GM12878 (cell line): ENCODE measurements at places on chromosomes 2 and 18.

DNA sequence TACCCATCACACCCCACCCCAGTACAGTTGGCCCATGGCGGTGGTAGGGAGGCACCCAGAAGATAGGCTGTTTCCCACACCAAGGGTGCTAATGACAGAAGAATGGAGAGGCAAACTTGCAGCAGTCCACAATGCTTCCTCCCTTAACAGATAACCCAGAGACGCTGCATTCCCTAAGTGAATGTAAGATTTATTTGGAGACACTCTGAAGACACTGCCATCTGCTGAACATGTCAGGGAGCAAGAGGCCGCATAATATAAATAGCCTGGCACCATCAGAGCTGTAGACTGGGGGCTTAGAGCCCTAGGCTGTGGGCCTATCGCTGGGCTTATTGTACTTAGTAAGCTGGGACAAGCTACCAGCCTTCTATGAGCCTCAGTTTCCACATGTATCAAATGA lies 2.2 kb upstream of the IWS1 start:
- H3K4me1 ChIP-seq = no peaks in the 10 kb centered on the region
- H3K36me3 ChIP-seq = no peaks in the 10 kb centered on the region
- no peak overlapping the region for H3K4me3 ChIP-seq
- no peak overlapping the region for H3K27ac ChIP-seq
- DNase-seq = no peak

GRCh38 chr18:73881396-73881917 lies 266.2 kb downstream of the FBXO15 start:
- no peaks in the 10 kb centered on the region for H3K4me1 ChIP-seq
- no peak for DNase-seq
- no peaks in the 10 kb centered on the region for H3K27me3 ChIP-seq
- no peak overlapping the region for H3K4me3 ChIP-seq

DNA sequence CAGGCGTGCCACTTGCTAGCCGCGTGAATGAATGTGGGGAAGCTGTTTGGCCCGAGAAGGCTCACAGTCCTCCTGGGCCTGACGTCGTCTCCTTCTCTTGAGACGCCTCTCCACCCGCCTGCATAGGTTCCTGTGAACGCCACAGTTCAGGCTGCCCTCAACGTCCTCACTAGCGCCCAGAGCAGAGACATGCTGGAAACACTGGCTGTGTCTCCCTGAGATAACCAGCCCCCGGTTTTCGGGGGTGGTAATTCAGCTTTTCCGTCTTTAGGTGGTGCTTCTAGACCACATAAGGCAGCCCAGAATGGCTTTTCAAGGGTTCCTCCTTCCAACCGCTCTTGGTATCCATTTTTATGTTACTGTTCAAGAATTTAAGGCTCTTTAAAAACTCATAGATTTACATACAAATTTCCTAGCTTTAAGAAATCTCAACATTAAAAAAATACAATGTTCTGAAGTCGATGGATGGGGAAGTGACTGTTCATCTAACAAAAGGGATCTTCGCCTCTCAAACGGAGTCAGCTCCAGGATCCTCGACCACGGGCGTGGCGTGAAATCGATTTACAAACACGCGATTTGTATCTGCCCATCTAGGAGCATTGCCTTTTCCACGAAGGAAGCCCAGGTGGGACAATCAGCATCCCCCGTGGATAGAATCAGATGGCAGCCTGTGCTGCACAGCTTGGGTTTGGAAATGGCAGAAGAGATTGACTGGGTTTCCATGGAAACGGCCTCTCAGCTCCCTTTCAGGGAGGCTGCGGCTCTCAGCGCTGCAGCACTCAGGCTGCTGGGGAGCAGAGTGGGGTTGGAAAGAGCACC lies 110.6 kb upstream of the PXDN start:
- H3K27ac ChIP-seq = no peak overlapping the region
- peaks cover 3% of the 10 kb centered on the region for H3K27me3 ChIP-seq
- DNase-seq = no peak
- H3K4me1 ChIP-seq = no peaks in the 10 kb centered on the region
- no peak overlapping the region for H3K4me3 ChIP-seq

DNA sequence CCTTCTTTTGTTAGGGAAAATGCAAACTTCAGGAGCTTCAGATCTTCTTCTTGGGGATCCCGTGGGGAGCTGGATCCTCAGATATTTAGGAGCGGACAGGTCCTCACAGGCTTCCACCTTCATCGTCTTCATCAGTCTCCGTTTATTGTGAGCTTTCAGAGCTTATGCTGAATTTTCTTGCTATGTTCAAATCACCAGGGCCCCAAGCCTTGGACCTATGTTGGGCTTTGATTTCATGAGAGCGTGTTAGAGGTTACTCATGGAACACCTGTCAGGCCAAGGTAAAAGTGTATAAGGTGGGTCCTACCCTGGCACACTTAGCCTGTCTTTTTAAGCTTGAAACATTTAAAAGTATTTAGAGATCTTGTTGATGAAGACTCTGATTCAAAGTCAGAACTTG lies 212.9 kb downstream of the FAM210A start:
- no peak for DNase-seq
- no peaks in the 10 kb centered on the region for H3K36me3 ChIP-seq
- no peak overlapping the region for H3K27ac ChIP-seq
- no peaks in the 10 kb centered on the region for H3K4me1 ChIP-seq

GRCh38 chr2:84817239-84817655 lies 63.6 kb downstream of the TRABD2A start:
- peak; percentile 79 for DNase-seq
- no peak overlapping the region for H3K27ac ChIP-seq
- peak overlapping the region; percentile 19; the same call in 1 of the 2 replicates for H3K4me3 ChIP-seq
- peaks cover 14% of the 10 kb centered on the region for H3K4me1 ChIP-seq
- peaks cover 5% of the 10 kb centered on the region; the same call in 1 of the 2 replicates for H3K27me3 ChIP-seq

DNA sequence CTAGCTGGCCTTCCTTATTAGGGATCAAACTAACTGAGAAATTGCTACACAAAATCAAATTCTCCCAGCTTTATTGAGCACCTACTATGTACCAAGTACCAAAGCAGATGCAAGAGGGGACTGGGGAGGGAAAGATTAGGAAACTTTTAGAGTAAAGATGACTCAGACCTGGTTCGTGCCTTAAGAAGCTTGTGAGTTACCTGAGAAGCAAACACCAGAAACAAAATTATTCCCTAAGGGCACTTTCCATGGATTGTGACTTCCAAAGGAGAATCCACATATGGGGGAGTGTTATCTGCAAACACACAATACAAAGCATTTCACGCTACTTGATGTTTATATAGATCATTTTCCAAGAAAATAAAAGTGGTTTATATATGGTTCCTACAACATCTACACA lies 326.9 kb upstream of the HNRNPA3 start:
- H3K27ac ChIP-seq = no peak overlapping the region
- no peaks in the 10 kb centered on the region for H3K27me3 ChIP-seq
- no peak for DNase-seq
- H3K4me3 ChIP-seq = no peak overlapping the region
- no peaks in the 10 kb centered on the region for H3K4me1 ChIP-seq

GRCh38 chr2:44362207-44363015 lies 664 bp downstream of the CAMKMT start:
- no peaks in the 10 kb centered on the region for H3K36me3 ChIP-seq
- peak overlapping the region; percentile 100 for H3K27ac ChIP-seq
- peaks cover 10% of the 10 kb centered on the region for H3K4me1 ChIP-seq
- DNase-seq = peak; percentile 33

DNA sequence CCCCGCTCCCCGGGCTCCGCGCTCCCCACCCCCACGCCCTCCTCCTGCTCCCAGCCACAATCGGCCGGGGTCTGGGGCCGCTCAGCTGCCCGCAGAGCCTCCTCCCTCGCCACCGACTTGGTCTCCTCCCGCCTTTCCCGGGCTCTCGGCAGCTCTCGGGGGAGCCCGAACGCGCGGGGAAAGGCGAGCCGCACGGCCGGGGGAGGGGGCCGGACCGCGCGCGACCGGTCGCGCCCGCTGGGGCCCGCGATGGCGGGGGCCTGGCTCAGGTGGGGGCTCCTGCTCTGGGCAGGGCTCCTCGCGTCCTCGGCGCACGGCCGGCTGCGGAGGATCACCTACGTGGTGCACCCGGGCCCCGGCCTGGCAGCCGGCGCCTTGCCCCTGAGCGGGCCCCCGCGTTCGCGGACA lies 327 bp downstream of the LTBP1 start:
- no peak for DNase-seq
- H3K4me1 ChIP-seq = peaks cover 5% of the 10 kb centered on the region; the same call in 1 of the 2 replicates
- no peak overlapping the region for H3K27ac ChIP-seq

DNA sequence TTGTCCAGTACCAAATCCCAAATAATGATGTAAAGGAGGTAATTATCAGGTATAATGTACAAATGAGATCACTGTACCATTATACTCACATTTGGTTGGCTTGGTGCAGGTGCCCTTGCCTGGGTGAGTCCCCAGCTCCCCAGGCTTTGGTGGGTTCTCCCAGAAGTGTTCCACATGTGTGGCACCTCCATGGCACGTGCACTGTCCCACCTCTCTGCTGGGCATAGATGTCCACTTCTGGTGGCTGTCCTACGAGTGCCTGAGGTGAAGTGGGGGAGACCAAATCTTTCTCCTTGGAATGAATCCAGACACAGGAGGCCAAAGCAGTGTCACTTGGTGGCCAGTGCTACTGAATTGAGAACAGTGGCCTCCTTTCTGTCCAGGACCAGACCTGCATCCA lies 162.4 kb upstream of the SESTD1 start:
- no peak overlapping the region for H3K4me3 ChIP-seq
- no peaks in the 10 kb centered on the region for H3K36me3 ChIP-seq
- no peaks in the 10 kb centered on the region for H3K4me1 ChIP-seq
- DNase-seq = no peak

DNA sequence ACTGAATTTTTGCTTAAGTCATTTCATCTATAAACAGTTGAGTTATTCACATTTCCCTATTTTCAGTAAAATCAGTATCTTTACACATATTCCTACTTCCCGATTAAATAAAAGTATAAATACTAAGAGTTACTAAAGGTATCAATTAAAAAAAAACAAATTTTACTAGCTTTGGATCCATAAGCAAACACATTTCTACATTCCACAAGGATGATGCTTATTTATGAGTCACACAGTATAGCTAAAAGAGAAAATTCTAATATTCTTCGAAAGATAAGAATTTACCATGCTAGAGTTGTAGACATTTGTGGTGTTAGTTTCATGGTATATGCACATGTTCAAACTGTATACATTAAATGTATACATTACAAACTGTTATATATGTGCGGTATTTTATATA lies 23.7 kb downstream of the PGAP1 start:
- H3K27ac ChIP-seq = no peak overlapping the region
- H3K36me3 ChIP-seq = no peaks in the 10 kb centered on the region; the same call in 1 of the 2 replicates
- H3K27me3 ChIP-seq = no peaks in the 10 kb centered on the region
- no peak overlapping the region for H3K4me3 ChIP-seq
- H3K4me1 ChIP-seq = no peaks in the 10 kb centered on the region

DNA sequence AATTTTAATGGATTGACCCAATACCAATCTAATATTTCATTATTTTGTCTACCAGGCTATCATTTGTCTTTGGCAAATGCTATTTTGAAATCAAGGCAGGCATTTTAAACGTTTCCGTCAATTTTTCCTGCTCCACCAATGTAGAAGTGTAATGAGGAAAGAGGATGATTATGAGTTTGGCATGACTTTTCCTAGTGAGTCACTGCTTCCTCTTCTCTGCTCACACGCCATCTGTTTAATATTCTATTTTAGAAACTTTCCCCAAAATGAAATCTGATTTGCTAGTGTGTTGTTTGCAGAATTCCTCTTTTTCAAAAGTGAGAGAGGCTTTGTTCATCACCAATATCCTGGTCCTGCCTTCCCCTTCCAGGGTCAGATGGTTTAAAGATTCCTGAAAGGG lies 42.5 kb upstream of the PID1 start:
- H3K4me3 ChIP-seq = no peak overlapping the region
- H3K4me1 ChIP-seq = no peaks in the 10 kb centered on the region
- no peaks in the 10 kb centered on the region for H3K27me3 ChIP-seq

DNA sequence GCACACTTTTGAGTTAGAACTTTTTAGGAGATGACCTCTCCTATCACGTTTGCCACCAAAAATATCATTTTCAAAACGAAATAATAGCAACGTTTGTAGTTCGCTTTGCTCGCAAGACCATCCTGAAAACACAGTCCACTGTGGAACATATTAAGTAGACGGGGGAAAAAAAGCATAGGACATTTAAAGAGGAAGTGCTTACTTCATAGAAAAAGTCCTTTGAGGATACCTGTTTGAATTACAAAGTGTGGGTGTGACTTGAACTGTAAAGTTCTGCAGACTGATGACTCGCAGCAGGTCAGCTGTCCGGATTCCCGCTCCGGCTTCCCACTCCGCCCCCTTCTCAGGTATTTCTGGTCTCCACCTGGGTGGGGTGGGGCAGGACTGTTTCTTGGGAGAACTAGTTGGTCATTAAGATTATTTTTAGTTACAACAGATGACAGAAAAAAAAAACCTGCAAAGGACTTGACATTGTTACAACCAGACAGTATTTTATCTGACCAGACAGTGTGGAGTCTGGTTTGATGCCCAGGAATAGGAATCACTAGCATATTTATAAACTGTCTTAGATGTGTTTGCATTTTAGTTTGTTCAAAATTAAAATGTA lies 13.3 kb downstream of the CNOT11 start:
- H3K27ac ChIP-seq = no peak overlapping the region
- H3K36me3 ChIP-seq = peaks cover 8% of the 10 kb centered on the region
- no peaks in the 10 kb centered on the region for H3K27me3 ChIP-seq
- DNase-seq = no peak

- H3K36me3 ChIP-seq = no peaks in the 10 kb centered on the region
- H3K27me3 ChIP-seq = no peaks in the 10 kb centered on the region
- no peak overlapping the region for H3K4me3 ChIP-seq
- no peaks in the 10 kb centered on the region for H3K4me1 ChIP-seq
- no peak overlapping the region for H3K27ac ChIP-seq
Observed at GRCh38 chr2:124973396-124973795, 948.3 kb downstream of the CNTNAP5 start.

DNA sequence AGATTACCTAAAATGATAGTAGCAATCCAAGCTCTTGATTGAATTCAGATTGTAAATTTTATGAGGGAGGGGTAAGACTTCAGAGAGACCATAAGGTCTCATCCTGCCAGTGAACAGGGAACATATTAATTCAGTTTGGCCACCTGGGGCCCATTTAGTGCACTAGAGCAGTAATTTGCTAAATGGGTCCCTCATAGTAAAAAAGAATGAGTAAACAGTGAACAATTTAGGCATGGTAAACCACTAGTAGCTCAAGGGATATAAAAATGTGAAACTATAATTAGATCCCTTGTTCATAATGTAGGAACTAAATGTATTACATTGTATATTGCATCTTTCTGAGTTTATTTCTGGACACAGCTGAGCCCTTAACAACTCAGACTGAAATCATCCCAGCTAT lies 4.9 kb upstream of the PHLPP1 start:
- H3K4me1 ChIP-seq = 0 out of 2 replicates have a peak, but pooled peaks cover 2% of the 10 kb centered on the region
- H3K27ac ChIP-seq = no peak overlapping the region
- no peak for DNase-seq
- no peaks in the 10 kb centered on the region for H3K36me3 ChIP-seq
